ENCODE measurements at places on chromosomes 6 and 20. TPM values are rescaled to one million over a fixed set of nuclear protein-coding genes. Genes with fewer than 3 reads are reported as not detected.

MLIP gene
- total RNA-seq, result not detected

VSTM2L gene
- not detected for total RNA-seq

MACROD2 gene
- total RNA-seq, result not detected

OR12D3 gene
- not detected for total RNA-seq

VEGFA gene
- total RNA-seq, result 159 TPM

RARS2 gene
- 32.9 TPM for total RNA-seq

ENPP5 gene
- total RNA-seq, result not detected

MAFB gene
- total RNA-seq, result 0.04 TPM

SAPCD1 gene
- 15.8 TPM for total RNA-seq

TPD52L1 gene
- total RNA-seq, result 74.0 TPM

PKHD1 gene
- 0.02 TPM for total RNA-seq

ZNF165 gene
- 1.2 TPM for total RNA-seq

KCNK16 gene
- total RNA-seq, result not detected

RTEL1 gene
- 61.0 TPM for total RNA-seq

LRRN4 gene
- total RNA-seq, result not detected

ARMH2 gene
- total RNA-seq, result not detected

WFDC9 gene
- total RNA-seq, result not detected

GINS1 gene
- total RNA-seq, result 31.8 TPM

RAD21L1 gene
- total RNA-seq, result 1.3 TPM

RSPH3 gene
- 2.6 TPM for total RNA-seq

PAX1 gene
- total RNA-seq, result not detected

TPX2 gene
- 171 TPM for total RNA-seq

ANKS1A gene
- 11.6 TPM for total RNA-seq

HLA-DPB1 gene
- 0.66 TPM for total RNA-seq

PNPLA1 gene
- total RNA-seq, result 0.11 TPM

LY6G6D gene
- not detected for total RNA-seq

ADGRG6 gene
- 0.13 TPM for total RNA-seq

C6orf47 gene
- 33.2 TPM for total RNA-seq

C6orf52 gene
- 10.5 TPM for total RNA-seq

HCRTR2 gene
- not detected for total RNA-seq

PPP1R14C gene
- 14.1 TPM for total RNA-seq

C6orf163 gene
- 1.4 TPM for total RNA-seq

OPRM1 gene
- not detected for total RNA-seq

TBPL1 gene
- total RNA-seq, result 122 TPM

SAMD3 gene
- 0.29 TPM for total RNA-seq

Measured in K562 (cell line).